ENCODE measurements at places on chromosomes 7 and 10. TPM values are rescaled to one million over a fixed set of nuclear protein-coding genes. Genes with fewer than 3 reads are reported as not detected.

Gene GPR26
- not detected for total RNA-seq

Gene MYO1G
- total RNA-seq: 36.4 TPM

Gene GBX1
- total RNA-seq: not detected

Gene ZCCHC24
- total RNA-seq: 29.5 TPM

Gene NUTM2B
- 1.0 TPM for total RNA-seq

Gene CPXM2
- 22.0 TPM for total RNA-seq

Gene BTBD16
- total RNA-seq: not detected

GRCh38 chr7:140676306-140676705, 3.6 kb downstream of the ADCK2 start:
- peaks cover 37% of the 10 kb centered on the region for H3K36me3 ChIP-seq
- H3K27me3 ChIP-seq: no peaks in the 10 kb centered on the region
- H3K27ac ChIP-seq: no peak overlapping the region
- DNase-seq: no peak
- H3K4me3 ChIP-seq: no peak overlapping the region

GRCh38 chr7:147640821-147641220, 949.7 kb upstream of the C7orf33 start:
- H3K27me3 ChIP-seq: no peaks in the 10 kb centered on the region
- no peaks in the 10 kb centered on the region for H3K4me1 ChIP-seq
- no peaks in the 10 kb centered on the region for H3K36me3 ChIP-seq
- no peak for DNase-seq
- no peak overlapping the region for H3K27ac ChIP-seq

DNA sequence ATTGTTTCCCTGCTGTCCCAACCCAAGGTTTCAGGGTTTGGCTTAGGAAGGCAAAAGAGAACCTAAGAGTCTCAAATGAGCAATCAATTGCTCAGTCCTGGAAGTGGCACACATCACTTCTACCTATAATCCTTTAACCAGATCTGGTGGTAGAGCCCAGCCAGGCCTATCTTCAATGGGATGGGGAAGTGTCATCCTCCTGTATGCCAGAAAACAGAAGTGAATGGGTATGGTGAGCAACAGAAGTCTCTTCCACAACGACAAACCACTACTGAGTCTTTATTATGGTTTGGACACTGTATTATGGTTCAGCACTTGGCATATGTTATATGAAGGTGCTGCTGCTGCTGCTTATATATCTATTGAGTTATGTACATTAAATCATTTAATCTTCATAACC, 3.0 kb upstream of the AKR1B1 start:
- DNase-seq: no peak
- H3K4me1 ChIP-seq: peaks cover 18% of the 10 kb centered on the region
- no peaks in the 10 kb centered on the region for H3K27me3 ChIP-seq
- no peak overlapping the region for H3K4me3 ChIP-seq
- no peak overlapping the region for H3K27ac ChIP-seq

All from spleen (tissue), 13 donors.